ENCODE measurements at places on chromosomes 6 and 20.

GRCh38 chr6:62999796-63000195 lies 211.5 kb upstream of the FKBP1C start:
- DNase-seq = peak; percentile 33

- DNase-seq = no peak
Measured at GRCh38 chr6:132685009-132685408, 26.0 kb upstream of the TAAR1 start.

DNA sequence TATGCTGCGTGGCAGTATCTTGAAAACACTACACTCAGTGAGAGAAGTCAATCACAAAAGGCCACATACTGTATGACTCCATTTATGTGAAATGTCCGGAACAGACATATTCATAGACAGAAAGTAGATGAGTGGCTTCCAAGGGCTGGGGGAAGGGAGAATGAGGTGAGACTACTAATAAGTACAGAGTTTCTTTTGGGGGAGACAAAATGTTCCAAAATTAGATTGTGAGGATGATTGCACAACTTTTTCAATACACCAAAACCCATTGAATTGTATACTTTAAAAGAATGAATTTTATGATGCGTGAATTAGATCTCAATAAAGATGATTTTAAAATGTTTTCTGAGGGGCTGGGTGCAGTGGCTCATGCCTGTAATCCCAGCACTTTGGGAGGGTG lies 9.2 kb upstream of the SPO11 start:
- DNase-seq = no peak

DNA sequence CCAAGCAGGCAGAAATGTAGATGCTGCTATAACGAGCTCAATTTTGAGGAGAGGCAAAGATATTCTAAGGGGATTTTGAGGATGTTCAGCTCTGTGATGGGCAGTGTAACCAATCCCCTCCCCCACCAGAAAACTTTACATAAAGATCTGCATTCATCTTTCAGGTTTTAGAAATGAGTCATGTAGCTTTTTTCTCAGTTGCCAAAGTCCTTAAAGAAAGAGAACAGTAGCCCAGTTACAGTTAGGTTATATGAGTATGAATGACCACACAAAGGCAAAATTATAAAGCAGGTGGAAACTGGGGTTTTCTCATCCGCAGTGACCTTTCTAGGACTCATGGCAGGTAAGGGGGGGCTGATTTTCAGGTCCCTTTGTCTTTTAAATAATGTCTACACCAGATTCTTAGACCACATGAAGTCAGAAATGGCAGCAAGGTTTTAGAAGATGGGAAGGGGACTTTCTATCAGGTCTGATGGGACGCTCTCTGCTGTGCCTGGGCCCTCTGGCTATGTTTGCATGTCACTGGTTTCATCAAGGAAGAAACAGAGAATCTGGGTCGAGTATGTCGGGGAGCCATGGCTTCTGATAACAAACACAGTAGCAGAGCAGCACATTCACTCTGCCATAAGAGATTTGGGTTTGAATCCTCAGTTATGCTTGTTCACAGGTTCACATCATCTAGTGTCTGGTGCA lies 94.7 kb downstream of the CLIC5 start:
- DNase-seq = no peak

DNA sequence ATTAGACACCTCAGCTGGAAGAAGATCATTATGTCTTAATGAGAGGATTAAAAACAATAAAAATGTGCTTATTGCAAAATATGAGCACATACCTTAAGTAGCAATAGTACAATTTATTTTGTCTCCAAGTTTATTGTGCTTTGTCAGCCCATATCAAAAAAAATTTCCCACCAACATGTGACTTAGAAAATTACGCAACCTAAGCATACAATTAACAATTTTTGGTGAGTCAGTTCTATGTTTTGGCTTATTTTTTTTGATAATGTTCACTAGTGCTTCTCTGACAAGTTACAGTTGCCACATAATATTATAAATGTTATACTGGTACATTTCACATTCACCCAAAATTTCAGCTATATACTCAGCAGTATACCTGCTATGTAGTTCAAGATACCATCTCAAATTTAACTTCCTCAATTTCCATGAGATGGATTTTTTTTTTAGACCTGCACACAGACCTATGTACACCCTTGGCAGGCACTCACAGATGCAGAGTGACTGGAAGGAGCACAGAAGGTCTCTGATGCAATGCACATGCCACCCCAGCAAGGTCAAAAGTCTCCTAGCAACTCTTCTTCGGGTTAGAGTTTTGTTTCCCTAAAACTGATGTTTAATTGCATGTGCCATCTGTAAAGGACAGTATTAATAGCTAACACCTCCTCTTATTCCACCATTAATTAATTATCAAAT lies 112.4 kb downstream of the PRKN start:
- DNase-seq = no peak

DNA sequence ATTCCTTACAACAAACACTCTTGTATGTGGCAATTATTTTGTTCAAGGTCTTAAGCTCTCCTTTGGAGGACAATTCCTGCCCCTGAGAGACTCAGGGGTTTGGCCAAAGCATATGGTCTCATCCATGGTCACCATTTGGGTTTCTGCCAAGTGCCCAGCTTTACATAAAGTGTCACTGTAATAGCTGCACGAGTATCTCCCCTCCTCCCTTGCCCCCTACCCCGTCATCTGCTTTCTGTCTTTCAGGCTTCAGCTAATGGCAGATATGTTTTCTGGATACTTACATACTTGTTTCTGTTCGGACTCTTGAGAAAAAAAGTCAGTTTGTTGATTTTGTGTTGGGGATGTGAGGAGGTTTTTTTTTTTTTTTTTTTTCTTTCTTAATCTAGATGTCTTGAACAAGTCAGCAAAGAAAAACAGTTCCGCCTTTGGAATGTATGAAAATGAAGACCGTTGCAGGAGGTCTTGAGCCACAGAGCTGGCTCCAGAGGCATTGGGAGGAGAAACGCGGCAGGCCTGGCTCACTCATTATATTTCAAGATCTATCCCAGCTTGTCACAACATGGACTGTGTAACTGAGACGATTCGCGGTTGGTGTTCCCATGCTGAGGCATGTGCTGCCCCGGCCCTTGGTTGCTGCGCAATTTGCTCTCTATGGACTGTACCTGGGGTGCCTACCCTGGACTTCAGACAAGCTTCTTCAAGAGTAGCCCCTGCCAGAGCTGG lies 32.6 kb upstream of the STX16 start:
- peak; percentile 83 for DNase-seq

GRCh38 chr6:39804466-39805065 lies 12.4 kb downstream of the DAAM2 start:
- DNase-seq = peak; percentile 20

GRCh38 chr6:136744889-136745288 lies 47.4 kb downstream of the MAP3K5 start:
- DNase-seq = no peak

DNA sequence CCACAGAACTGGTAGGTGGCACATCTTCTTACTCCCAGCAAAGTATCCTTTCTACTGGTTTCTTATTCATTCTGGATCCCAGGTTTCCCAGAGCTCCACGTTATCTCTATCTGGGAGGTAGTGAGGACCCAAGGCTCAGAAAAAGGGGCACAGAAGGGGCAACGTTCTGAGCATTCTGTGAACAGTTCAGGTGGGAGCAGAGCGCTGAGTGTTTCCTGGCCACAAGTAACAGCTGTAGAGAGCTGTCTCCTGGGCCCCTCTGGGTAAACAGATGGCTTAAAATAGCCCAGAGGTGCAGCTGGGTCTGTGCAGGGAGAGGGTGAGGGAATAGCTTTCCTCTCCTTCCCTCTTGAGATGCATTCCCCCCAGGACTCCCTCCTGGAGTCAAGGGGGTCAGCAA lies 2.1 kb downstream of the APOBEC2 start:
- no peak for DNase-seq

- no peak for DNase-seq
Measured at GRCh38 chr6:79943133-79943532, 4.2 kb downstream of the ELOVL4 start.

- DNase-seq = no peak
Measured at GRCh38 chr6:108795122-108795521, 53.1 kb upstream of the ARMC2 start.

DNA sequence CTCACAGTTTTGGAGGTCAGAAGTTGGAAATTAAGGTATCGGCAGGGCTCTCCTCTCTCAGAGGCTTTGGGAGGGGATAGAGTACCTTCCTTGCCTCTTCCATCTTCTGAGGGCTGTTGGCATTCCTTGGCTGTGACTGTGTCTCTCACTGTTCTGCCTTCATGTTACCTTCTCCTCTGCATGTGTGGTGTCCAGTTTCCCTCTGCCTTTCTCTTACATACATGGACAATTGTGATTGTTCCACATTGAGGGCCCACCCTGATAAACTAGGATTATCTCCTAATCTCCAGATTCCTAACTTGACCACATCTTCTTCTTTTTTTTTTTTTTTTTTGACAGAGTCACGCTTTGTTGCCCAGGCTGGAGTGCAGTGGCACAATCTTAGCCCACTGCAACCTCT lies 72.1 kb upstream of the SPACA1 start:
- no peak for DNase-seq

DNA sequence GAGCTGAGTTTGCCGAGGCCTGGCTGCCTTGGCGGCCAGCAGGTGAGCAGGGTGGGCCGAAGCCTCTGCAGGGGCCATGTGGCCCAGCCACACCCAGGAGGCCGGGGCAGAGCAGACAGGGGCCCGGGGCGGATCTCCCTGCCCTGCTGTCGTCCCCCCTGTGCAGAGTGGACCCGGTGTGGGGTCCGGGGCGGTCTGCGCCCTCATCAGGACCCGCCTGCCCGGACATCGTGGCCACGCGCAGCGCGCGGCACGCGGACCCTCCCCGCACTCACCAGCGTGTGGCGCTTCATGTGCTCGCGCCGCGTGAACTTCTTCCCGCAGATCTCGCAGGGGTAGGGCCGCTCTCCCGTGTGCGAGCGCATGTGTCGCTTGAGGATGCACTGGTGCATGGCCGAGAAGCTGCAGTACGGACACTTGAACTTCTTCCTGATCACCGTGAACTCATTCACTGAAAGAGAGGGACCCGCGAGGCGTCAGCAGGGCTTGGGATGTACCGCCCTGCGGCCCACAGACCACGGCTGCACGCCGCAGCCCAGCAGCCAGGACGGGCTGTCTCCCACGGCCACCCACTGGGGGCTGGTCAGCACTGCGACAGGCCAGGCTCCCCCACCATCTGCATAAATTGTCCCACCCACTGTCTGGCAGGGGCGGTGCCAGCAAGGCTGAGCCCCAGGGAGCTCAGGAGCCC lies 13.0 kb downstream of the SLC2A4RG start:
- no peak for DNase-seq

GRCh38 chr6:52405243-52405642 lies 14.9 kb upstream of the EFHC1 start:
- DNase-seq = no peak

- DNase-seq = no peak
Measured at GRCh38 chr6:22451962-22452361, 117.4 kb upstream of the HDGFL1 start.

DNA sequence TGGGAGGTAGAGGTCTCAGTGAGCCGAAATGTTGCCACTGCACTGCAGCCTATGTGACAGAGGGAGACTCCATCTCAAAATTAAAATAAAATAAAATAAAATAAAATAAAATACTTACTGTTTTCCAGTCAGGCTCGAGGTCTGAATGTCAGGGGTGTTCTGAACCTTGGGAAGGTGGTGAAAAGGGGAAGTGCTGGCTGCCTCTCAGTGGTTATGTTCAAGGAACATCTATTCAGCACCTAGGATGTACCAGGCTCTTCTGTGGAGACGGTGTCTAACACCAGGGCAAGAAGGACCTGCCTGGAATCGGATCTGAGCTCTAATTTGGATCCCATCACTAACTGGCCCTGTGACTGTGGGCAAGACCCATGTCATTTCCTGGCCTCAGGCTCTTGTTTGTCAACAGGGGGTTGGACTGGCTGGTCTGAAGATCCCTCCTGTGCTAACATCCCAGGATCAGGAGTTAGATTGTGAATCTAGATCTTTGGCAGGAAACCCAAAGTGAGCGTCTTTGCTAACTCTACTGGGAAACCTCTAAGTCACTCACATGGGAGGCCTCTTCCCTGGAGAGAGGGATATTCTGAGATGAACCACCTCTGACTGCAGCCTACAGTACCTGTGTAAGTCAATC lies 63.4 kb upstream of the SIRPG start:
- DNase-seq = no peak

DNA sequence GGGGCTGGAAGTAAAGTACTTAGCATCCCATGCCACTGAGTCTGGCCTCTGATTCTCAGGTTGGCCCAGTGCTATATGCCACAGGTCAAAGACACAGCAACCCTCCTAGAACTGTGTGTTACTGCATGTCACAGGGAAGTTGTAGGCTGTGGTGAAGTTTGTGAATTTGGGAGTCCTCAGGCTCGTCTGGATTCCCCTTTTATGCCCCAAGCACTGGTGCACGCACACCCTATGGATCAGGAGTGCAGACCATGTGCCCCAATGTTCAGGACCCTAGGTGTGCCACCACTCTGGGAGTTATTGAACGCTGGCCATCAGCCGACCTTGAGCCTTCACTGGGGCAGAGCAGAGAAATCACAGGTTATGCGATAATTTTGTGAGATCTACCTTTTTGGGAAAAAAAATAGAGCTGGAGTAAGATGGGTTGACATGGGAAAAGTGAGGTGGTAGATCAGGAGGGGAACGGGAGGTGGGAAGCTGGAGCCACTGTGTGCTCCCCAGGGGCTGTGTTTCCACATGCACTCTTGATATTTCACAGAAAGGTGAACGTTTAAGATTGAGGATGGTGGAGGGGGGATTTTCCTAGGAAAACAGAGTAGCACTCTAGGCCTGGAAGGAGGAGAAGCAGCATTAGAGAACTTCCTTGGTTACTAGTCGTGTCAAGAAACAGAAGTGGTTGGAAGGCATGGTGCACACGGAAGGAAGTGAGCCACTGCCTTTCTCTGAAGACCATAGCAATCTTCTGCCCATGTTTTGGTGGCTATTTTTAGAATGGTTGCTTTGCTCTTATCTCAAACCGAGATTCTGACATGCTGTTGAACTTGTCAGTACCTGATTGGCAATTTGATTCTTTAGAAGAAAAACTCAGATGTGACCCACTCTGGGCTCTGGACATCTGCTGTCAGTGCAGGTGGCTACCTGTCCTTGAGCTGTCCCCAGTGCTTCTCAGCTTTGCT lies 44.1 kb downstream of the DUSP22 start:
- no peak for DNase-seq

- peak; percentile 39 for DNase-seq
Measured at GRCh38 chr6:105991561-105992314, 94.4 kb upstream of the PRDM1 start.

- DNase-seq = peak; percentile 75
Measured at GRCh38 chr6:104705095-104705707, 154.5 kb downstream of the HACE1 start.

DNA sequence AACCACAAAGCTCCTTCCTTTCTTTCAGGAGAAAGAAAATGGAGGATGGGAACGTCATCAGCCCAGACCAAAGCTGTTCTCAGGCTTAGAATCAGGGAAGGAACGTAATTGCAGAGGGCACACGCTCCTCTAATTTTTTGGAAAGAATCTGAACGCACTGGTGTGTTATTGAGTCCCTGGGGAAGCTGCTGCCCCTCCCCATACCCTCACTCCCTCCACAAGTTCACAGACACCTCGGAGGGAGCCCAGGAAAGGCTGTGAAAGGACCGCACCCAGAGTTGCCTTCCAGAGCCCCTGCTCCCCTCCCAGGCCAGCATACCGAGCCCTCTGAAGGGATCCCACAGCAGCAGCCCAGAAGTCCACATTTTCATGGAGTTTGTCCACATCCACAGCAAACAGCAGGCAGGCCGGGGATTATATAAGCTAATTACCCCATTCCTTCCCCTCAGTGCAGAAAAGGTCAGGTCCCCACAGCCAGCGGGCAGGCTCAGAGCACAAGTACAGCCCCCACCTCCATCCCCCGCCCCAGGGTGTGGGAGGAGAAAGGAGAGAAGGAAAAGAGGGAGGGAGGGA lies 53.7 kb downstream of the ANKRD60 start:
- DNase-seq = no peak

- DNase-seq = no peak
Measured at GRCh38 chr6:66522864-66523263, 815.8 kb upstream of the EYS start.

GRCh38 chr6:125485757-125486156 lies 184.0 kb upstream of the HDDC2 start:
- DNase-seq = no peak
